ENCODE measurements at places on chromosomes 2 and 18. TPM values are rescaled to one million over a fixed set of nuclear protein-coding genes. Genes with fewer than 3 reads are reported as not detected.
A peak's percentile ranks its signal among the peaks of the same experiment; 100 is the strongest.

DNA sequence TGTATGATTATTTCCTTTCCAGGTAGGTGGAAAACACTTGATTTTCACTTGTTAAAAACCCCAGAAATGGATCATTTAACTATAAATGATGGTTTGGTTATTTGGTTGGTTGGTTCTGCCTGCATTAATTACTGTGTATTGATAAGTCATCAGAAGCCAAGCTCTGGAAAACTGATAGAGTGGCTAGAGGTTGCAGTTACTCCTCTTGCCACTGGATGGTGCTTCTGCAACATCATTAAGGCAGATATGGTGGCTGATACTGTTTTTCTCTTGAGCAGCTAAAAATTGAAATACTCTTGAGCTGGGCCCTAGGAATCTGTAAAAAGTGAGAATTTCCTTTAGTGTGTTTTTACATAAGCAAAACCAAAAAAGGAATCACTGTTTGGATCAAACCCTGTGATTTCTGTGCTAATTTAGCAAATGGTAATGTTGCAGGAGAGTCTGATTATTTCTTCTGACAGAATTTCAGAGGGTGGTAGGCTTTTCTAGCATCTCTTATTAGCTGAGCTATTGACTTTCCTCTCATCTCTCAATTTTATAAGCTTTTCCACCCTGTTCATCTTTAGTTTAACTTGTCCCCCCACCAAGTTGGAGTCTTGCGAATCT is 54.3 kb downstream of the RAB10 start:
- DNase-seq = no peak
- H3K36me3 ChIP-seq = peaks cover 5% of the 10 kb centered on the region
- H3K4me3 ChIP-seq = no peak overlapping the region
- H3K27me3 ChIP-seq = no peaks in the 10 kb centered on the region

DNA sequence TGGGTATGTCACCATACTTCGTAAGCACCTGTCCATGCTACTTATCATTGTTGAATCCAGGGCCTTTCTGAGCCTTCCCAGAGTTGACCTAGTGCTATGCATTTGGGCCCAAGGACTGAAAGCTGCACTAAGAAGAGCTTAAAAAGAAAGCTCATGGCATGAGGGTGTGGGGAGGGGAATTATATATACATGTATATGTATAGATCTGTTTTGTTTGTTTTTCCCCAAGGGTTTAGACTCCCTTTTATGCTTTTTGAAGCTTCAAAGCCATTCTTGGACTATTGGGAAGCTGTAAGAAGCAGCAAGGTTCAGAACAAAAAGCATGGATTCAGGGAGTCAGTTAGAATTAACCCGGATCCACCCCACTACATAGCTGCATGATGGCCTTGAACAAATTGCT is 23.3 kb downstream of the MFF start:
- H3K36me3 ChIP-seq = peaks cover 39% of the 10 kb centered on the region
- H3K27me3 ChIP-seq = no peaks in the 10 kb centered on the region
- no peak overlapping the region for H3K27ac ChIP-seq
- no peak overlapping the region for H3K4me3 ChIP-seq

GRCh38 chr2:235095569-235095968 is 143.8 kb downstream of the SH3BP4 start:
- no peaks in the 10 kb centered on the region for H3K27me3 ChIP-seq
- H3K27ac ChIP-seq = no peak overlapping the region
- H3K36me3 ChIP-seq = no peaks in the 10 kb centered on the region

GRCh38 chr2:177568390-177568789 is 175.8 kb downstream of the AGPS start:
- no peak overlapping the region for H3K27ac ChIP-seq
- H3K4me3 ChIP-seq = no peak overlapping the region
- no peaks in the 10 kb centered on the region for H3K27me3 ChIP-seq
- no peaks in the 10 kb centered on the region for H3K36me3 ChIP-seq

GRCh38 chr2:143881246-143881645 is 638.7 kb downstream of the ZEB2 start:
- no peak overlapping the region for H3K27ac ChIP-seq
- no peak for DNase-seq
- no peak overlapping the region for H3K4me3 ChIP-seq
- no peaks in the 10 kb centered on the region for H3K36me3 ChIP-seq

GRCh38 chr2:239131521-239131920 is 269.3 kb downstream of the HDAC4 start:
- no peaks in the 10 kb centered on the region for H3K4me1 ChIP-seq
- peaks cover 78% of the 10 kb centered on the region for H3K36me3 ChIP-seq
- no peak overlapping the region for H3K27ac ChIP-seq
- H3K27me3 ChIP-seq = no peaks in the 10 kb centered on the region
- no peak for DNase-seq

DNA sequence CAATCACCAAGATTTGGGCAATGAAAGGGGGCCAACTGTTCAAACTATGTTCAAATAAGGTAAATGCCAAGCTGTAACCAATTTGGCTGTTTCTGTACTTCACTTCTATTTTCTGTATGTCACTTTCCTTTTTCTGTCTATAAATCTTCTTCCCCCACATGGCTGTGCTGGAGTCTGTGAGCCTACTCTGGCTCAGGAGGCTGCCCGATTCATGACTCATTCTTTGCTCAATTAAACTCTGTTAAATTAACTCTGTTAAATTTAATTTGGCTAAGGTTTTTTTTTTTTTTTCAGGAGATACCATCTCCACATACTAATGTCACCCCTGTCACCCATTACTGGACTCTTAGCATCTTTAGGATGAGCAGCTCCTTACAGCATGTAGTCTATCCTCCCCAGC is 178.8 kb upstream of the TWIST2 start:
- no peaks in the 10 kb centered on the region for H3K27me3 ChIP-seq
- no peak overlapping the region for H3K27ac ChIP-seq
- no peak for DNase-seq
- H3K4me3 ChIP-seq = no peak overlapping the region
- no peaks in the 10 kb centered on the region for H3K36me3 ChIP-seq

DNA sequence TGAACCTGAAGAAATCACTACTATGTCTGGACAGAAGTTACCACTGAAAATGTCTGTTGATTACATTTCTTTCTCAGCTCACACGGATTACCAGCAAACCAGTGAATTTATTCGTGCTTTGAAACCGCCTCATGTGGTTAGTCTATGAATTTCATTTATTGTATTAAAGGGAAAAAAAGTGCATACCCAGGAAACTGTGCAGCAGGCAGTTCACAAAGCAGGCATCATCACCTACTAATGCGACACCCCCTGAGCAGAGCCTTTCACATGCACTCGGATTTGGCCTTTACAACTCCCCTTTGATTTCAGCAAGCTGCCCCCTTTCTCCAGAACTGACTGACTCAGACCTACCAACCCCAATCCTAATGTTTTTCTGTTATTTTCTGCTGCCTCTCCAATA is 20.1 kb downstream of the CPSF3 start:
- H3K27ac ChIP-seq = no peak overlapping the region
- no peaks in the 10 kb centered on the region for H3K4me1 ChIP-seq
- H3K4me3 ChIP-seq = no peak overlapping the region
- H3K36me3 ChIP-seq = peaks cover 94% of the 10 kb centered on the region

DNA sequence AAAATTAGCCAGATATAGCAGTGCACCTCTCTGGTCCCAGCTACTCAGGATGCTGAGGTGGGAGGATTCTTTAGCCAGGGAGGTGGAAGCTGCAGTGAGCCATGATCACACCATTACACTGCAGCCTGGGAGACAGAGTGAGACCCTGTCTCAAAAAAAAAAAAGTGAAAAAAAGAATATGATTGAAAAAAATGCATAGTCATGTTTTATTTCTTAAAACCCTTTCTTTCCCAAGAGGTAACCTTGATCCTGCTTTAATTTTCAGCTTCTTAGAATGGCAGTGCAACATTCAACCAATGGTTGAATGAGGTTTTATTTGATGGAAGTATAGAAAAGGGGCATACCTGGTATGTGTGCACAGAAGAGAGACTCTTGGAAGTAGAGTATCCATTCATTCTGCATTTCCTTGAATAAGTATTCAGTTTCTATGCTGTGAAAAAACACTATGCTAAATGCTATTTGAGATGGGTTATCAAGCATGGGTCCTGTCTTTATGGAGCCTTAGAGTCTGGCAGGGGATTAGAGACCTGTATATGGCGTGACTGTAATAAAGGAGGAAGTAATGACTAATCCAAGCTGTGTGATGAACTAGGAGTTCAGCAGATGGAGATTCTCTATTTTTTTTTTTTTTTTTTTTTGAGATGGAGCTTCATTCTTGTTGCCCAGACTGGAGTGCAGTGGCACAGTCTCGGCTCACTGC is 146.3 kb downstream of the WDSUB1 start:
- no peak overlapping the region for H3K4me3 ChIP-seq
- DNase-seq = no peak
- peaks cover 53% of the 10 kb centered on the region for H3K4me1 ChIP-seq
- no peaks in the 10 kb centered on the region for H3K27me3 ChIP-seq
- H3K27ac ChIP-seq = no peak overlapping the region

DNA sequence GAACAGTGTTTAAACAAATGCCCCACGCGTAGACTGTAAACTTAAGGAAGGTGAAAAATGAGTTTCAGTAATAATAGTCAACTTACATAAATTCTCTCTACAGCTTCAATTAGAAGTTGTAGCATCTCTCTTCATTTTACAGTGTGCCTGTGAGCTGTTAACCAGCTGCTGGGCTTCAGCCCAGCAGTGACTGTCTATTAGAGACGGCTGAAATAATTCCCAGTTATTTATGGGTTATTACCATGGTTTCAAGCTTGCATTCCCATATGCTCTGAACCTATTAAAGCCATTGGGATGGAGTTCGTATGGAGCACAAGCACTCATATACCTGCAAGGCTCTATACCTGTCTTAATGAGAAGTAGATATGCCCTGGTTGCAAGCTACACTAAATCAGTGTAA is 501.1 kb downstream of the CNTNAP5 start:
- no peaks in the 10 kb centered on the region for H3K4me1 ChIP-seq
- H3K27me3 ChIP-seq = no peaks in the 10 kb centered on the region
- no peak overlapping the region for H3K4me3 ChIP-seq
- no peak for DNase-seq
- no peak overlapping the region for H3K27ac ChIP-seq

- H3K27ac ChIP-seq = peak overlapping the region; percentile 74
- H3K27me3 ChIP-seq = no peaks in the 10 kb centered on the region
- H3K4me3 ChIP-seq = peak overlapping the region; percentile 29
- DNase-seq = peak; percentile 67
- H3K36me3 ChIP-seq = peaks cover 9% of the 10 kb centered on the region
Measured at GRCh38 chr18:48932822-48933510, 17.8 kb downstream of the SMAD7 start.

- peak overlapping the region; percentile 99 for H3K27ac ChIP-seq
- H3K27me3 ChIP-seq = no peaks in the 10 kb centered on the region
Measured at GRCh38 chr2:152176113-152176714, 651 bp upstream of the STAM2 start.

GRCh38 chr2:1494906-1495305 is 81.6 kb downstream of the TPO start:
- DNase-seq = no peak
- H3K27ac ChIP-seq = no peak overlapping the region
- H3K27me3 ChIP-seq = no peaks in the 10 kb centered on the region
- no peaks in the 10 kb centered on the region for H3K36me3 ChIP-seq
- no peaks in the 10 kb centered on the region for H3K4me1 ChIP-seq

- H3K36me3 ChIP-seq = no peaks in the 10 kb centered on the region
- no peak overlapping the region for H3K4me3 ChIP-seq
- DNase-seq = no peak
- no peaks in the 10 kb centered on the region for H3K4me1 ChIP-seq
- H3K27me3 ChIP-seq = no peaks in the 10 kb centered on the region
Measured at GRCh38 chr2:105454801-105455485, 56.1 kb upstream of the FHL2 start.

DNA sequence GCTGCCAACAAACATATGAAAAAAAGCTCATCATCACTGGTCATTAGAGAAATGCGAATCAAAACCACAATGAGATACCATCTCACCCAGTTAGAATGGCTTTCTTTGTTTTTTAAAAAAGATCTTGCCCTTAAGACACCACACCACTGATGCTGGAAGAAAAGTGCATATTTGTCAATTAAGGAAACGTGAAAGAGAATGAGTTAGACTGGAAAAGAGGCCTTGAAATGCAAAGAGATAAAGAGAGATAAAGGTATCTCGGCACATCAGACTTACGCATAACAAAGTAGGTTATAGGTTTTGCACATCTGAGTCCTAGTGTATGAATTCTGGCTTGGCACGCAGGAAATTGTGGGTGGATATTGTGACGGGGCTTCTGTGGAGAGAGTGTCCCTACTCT is 149.5 kb downstream of the MTX2 start:
- H3K36me3 ChIP-seq = no peaks in the 10 kb centered on the region
- no peak overlapping the region for H3K27ac ChIP-seq
- H3K27me3 ChIP-seq = no peaks in the 10 kb centered on the region
- DNase-seq = no peak

GRCh38 chr2:171260471-171261424 is 100.1 kb upstream of the TLK1 start:
- H3K27me3 ChIP-seq = no peaks in the 10 kb centered on the region
- no peak for DNase-seq
- no peaks in the 10 kb centered on the region for H3K36me3 ChIP-seq
- no peak overlapping the region for H3K27ac ChIP-seq
- H3K4me3 ChIP-seq = no peak overlapping the region

- H3K27ac ChIP-seq = no peak overlapping the region
- no peaks in the 10 kb centered on the region for H3K36me3 ChIP-seq
- H3K27me3 ChIP-seq = no peaks in the 10 kb centered on the region
Measured at GRCh38 chr2:38498045-38498481, 104.7 kb downstream of the HNRNPLL start.

DNA sequence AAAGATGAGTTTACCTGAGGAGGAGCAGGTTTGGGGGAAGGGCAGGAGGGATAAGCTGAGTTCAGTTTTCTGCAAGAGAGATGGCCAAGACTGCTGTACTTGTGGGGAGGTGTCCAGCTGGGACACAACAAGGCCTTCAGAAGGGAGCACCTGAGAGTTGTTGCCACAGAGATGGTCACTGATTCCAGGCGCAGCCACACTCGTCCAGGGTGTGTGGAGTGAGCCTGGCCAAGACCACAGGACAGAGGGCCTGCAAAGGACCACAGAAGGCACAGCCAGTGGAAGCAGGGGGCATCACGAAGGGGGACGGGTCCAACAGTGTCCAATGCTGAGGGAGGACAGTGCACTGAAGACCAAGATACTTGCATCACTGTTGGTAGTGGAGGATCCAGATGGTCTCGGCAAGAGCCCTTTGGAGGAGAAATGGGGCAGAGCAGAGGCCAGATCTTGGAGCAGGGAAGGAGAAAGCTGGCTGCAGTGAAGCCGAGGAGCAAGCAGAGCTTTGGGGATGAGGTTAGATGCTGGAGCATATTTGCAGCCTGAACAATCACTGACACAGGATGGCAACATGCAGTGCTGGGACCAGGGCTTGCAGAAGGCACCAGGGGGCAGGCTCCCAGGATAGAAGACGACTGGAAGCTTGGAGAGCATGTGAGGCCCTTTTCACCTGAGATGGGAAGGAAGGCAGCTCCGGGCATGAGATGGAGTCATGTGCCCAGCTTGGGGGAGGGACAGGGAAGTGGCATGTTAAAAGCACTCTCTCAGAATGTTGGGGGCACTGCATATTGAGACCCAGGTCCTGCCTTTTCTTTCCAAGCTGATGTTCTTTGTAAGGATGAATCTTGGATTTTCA is 214.0 kb downstream of the CYP26B1 start:
- no peaks in the 10 kb centered on the region for H3K27me3 ChIP-seq
- no peaks in the 10 kb centered on the region for H3K36me3 ChIP-seq
- H3K4me3 ChIP-seq = no peak overlapping the region
- peak; percentile 46 for DNase-seq
- H3K27ac ChIP-seq = no peak overlapping the region

The IL37 gene
- total RNA-seq = not detected

The DYNAP gene
- total RNA-seq = not detected

The EPAS1 gene
- total RNA-seq = 1,593 TPM

The PARD6G gene
- total RNA-seq = 6.5 TPM

The CFAP53 gene
- total RNA-seq = not detected

The ANKRD30B gene
- not detected for total RNA-seq

The ST6GAL2 gene
- total RNA-seq = 2.5 TPM

The AP1S3 gene
- total RNA-seq = 16.8 TPM

Data from upper lobe of right lung (tissue), 1 donor.